ENCODE measurements at places on chromosomes 11 and 22.

- DNase-seq, result no peak
These were observed 16.2 kb downstream of the SWAP70 start for GRCh38 chr11:9680028-9680427.

- peak; percentile 84 for DNase-seq
These were observed 9.3 kb downstream of the INS start for GRCh38 chr11:2151500-2152257.

DNA sequence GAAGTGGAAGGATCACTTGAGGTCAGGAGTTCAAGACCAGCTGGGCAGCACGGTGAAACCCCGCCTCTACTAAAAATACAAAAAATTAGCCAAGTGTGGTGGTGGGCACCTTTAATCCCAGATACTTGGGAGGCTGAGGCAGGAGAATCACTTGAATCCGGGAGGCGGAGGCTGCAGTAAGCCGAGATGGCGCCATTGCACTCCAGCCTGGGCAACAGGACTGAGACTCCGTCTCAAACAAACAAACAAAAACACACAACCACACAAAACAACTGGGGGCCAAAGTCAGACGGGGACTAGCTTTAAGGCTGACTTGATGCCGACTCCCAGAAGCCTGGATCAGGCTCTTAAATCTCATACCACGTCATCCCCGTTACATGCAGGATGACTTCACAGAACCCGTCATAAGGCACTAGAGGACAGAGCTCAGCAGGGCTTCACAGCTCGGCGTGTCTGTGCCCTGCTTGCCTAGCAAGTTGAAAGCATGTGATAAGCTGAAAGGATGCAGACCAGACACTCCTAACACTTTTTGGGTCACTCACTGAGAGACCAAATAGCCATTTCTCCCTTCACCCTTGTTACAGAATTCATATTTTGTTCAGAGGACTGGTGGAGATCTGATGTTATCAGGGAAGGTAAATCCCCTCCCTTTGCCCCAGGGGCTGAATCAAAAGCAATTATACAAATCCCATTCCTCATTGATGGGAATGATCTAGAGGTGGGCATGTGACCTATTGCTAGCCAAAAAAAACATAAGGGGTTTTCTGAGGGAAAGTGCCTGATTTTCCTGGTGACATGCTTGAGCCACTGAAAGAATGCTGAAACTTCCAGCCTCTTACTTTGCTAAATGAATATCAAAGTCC lies 65.4 kb downstream of the GAB2 start:
- DNase-seq, result peak; percentile 67

- DNase-seq, result no peak
These were observed 57.6 kb upstream of the OLFML1 start for GRCh38 chr11:7427733-7428132.

DNA sequence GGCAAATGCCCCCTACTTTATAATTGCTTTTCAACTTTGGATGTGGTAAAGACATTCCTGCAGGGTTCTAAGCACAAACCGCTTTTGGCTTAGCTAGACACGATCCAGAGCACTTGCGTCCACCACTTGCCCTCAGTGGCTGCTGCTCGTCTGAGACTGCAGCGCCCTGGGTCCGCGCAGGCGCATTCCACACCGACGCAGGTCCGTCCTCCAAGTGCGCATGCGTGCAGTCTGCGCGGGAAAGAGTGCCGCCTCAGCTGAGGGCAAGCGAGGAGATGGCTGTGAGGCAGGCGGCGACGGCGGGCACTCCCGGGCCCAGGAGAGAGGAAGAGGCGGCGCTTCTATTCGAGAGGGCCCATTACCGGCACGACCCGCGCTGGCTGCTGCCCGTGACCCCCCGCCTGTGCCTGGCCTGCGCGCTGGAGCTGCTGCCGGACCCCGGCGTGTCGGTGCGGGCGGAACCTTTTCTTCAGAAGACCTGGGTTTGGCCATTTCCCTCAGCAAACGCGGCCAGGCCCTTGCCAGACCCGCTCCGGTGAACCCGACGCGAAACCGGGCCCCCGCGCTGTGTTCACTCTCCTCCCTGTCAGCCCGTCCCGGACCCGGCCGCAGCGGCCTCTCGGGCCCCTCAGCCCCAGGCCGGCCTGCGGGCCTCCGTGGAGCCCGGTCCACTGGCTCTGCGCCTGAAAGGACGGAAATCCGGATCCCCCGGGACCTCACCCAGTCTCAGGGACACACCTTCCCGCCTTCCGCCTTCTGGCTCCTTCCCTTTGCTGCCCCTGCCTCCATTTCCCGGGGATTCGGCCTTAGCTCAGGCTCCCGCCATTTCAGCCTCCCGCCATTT lies at the start of gene MEI1:
Gene MEI1 (plus strand): TSS at position 240 of the 844 bp plus-strand sequence. CDS start 36 bp downstream, at position 276.
- DNase-seq, result peak; percentile 94

GRCh38 chr22:24434471-24435322 lies 7.3 kb downstream of the ADORA2A start:
- peak; percentile 64 for DNase-seq
